ENCODE measurements at places on chromosomes 5 and 9.

DNA sequence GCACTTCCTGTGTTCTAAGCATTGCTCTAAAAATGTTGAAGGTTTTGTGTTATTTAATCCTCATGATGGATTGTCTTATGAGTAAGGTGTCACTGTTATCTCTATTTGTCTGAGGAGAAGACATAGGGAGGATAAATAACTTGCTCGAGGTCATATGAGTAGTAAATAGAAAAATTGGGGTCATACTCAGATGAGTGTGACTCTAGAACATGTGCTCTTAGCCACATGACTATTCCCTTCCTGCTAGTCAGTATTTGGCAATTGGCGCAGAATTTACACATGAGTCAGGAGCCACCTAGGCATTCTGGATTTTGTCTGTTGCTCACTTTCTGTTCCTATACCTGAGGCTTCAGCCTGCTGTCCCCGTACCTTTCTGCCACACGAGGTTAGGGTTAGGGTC, 234.6 kb upstream of the CD180 start:
- DNase-seq, result no peak

DNA sequence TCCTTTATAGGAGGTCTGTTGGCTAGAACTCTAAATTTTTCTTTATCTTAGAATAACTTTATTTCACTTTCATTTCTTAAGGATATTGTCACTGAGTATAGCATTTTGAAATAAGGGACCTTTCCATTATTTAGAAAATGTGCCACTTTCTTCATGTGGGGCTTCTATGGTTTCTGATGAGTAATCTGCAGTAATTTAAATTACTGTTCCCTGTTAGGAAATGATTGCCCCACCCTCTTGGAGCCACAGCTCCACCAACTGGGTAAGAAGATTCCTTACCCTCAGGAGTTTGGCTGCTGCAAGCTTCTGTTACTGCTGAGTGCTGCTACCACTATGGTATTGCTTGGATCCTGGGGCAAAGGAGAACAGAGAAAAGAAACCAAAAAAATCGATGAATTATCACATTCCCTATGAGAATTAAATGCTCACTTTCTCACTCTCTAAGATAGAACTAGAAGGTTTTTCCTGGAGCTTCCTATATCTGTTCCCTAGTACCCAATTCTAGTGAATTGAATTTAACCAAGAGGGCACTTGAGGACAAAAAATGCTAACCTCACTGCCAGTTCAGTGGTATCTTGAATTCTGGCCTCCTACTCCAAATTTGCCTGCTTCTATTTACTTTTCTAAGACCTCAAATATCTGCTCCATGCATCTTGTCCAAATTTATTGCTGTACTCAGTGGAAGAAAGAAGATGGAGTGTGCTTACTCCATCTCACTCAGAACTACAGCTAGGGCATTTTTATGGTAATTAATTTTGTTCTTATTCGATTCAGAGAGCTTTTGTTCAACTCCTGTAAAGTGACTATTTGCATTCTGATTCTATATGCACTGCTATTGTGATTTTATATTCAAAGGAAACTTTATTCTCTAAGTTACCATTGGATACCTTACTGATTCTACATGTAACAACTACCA, 2111.3 kb downstream of the MAT2B start:
- DNase-seq, result peak; percentile 91

DNA sequence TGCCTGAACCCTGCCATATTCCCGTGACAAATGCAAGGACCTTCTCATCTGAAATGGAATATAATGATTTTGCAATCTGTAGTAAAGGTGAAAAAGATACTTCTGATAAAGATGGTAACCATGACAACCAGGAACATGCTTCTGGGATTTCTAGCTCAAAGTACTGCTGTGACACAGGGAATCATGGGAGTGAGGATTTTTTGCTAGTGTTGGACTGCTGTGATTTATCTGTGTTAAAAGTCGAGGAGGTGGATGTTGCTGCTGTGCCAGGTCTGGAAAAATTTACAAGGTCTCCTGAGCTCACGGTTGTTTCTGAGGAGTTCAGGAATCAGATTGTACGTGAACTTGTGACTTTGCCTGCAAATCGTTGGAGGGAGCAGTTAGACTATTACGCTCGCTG, 33.5 kb downstream of the AOPEP start:
- no peak for DNase-seq

GRCh38 chr9:31255211-31255610, 1129.2 kb upstream of the ACO1 start:
- no peak for DNase-seq

DNA sequence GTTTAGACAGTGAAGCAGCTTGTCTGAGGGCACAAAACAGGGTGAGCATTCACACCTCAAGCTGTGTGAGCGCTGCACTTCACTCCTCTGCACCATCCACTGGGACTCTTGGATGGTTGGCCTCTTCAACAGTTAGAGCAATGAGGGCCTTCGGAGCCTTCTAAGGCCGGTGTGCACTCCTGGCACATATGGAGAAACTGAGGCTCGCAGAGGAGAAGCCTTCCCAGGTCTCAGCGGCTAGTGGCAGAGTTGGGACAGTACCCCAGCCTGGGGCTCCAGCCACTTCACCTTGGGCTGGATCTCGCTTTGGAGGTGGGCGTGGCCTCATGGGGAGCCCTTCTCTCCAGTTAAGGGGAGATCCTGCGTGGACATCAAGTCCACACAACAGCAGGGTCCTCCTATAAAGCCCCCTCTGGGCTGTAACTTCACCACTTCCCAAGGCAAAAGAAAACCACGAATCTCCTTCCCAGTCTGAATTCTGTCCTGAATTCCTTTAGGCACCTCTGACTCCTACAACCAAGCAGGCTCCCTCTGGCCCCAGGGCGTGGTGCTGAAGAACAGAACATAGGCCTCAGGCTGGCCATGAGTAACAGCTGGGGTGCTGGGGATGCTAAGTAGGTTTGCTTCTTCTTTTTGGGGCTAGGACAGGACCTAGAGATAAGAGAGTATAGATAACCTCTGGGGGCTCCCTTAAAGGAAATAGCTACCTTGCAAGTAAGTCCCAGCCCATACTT, 30.5 kb upstream of the CSF1R start:
- DNase-seq, result no peak

GRCh38 chr9:107286057-107286456, 3.0 kb downstream of the RAD23B start:
- DNase-seq, result no peak

DNA sequence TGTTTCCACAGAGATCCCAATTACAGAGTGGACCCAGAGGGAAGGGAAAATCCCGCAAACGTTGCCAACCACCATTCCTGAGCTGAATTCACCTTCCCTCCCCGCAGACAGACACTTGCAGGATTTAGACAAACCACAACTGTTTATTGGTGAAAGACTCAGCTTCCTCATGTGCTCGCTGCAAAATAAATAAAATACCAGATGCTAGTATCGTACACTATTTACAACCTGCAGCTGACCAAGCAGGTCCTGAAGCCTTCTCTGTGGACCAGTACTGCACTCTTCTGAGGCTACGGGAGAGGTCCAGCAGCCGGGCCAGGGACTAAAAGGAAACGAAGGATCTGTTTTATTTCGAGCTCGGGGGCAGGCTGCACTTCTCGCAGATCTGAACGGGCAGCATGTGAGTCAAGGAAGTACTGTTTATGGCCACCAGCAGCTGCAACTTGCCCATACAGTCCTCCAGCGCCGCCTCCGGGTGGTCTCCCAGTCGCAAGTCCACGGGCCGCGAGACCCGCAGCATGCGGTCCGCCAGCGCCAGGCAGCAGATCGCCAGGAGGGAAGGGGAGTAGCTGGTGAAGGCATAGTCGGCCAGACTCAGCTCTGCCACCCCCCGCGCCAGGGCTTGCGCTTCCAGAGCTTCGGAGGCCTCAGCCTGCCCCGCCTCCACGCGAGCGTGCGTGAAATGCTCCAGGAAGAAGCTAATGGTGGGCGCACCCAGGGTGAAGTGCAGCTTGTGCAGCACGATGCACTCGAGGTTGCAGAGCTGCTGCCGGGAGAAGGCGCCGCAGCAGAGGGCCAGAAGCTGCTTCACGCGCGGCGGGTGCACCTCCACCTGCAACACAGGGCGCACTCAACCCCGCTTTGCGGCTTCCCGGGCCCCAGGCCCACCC, 2.1 kb downstream of the CCNO start:
- DNase-seq, result peak; percentile 1

GRCh38 chr5:102996011-102996575, 123.8 kb downstream of the GIN1 start:
- no peak for DNase-seq

GRCh38 chr5:150587856-150588595, 52.4 kb upstream of the SYNPO start:
- no peak for DNase-seq
